Stimulated activated CD4-positive, alpha-beta T cell treated with anti-CD3 and anti-CD28 coated beads, TNF-alpha, amount 100 ng/mL, for 48 hours (primary cell): ENCODE measurements at places on chromosomes 1 and 21.

DNA sequence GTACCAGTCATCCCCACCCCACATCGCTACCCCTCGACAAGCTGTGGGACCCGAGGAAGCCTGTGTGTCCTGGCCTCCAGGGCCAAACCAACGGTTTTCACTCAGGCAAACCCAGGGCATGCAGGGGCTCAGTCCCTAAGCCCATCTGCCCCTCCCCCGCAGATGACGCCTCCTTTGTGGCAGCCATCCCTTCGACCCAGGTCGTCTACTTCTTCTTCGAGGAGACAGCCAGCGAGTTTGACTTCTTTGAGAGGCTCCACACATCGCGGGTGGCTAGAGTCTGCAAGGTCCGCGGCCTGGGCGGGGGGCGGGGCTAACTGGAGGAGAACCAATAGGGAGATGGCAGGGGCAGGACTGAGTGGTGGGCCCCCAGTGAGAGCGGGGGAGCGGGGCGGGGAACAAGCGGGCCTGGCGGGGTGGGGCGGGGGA lies 7.4 kb downstream of the SEMA4A start:
- peak; percentile 85 for DNase-seq

DNA sequence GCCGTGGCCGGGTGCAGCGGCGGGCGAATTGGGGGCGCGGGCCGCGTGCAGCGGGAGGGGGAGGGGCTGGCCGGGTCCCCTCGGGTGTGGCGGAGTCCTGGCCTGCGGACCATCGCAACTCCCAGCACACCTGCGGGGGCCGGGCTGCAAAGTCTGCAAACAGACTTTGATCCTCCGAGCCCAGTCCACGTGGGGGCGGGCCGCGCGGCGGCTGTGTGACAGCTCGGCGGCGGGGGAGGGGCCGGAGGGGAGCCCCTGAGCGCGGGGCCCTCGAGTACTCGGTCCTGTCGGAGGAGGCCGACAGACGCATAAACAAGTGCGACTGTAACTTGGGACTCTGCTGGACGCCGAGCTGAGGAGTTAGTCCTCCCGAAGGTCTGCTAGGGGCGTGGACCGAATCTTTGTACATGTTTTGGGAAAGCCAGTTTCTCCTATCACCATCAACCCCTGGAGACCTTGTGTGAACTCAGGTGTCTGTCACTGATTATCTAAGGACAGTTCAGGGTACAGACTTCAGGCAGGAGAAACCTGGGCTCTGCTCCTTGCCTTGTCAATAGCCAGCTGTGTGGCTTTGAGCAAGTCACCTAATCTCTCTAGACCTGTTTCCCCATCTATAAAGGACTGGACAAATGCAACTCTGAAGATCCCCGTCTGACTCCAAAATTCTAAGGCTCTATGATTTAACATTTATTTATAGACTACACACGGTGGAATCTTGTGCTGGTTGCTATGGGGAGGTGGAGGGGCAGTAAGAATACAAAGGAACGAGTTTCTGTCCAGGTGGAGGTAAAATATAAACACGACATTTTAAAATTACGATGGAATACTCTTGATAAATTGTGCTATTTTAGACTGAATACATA lies 710 bp upstream of the SLC30A1 start:
- no peak for DNase-seq

DNA sequence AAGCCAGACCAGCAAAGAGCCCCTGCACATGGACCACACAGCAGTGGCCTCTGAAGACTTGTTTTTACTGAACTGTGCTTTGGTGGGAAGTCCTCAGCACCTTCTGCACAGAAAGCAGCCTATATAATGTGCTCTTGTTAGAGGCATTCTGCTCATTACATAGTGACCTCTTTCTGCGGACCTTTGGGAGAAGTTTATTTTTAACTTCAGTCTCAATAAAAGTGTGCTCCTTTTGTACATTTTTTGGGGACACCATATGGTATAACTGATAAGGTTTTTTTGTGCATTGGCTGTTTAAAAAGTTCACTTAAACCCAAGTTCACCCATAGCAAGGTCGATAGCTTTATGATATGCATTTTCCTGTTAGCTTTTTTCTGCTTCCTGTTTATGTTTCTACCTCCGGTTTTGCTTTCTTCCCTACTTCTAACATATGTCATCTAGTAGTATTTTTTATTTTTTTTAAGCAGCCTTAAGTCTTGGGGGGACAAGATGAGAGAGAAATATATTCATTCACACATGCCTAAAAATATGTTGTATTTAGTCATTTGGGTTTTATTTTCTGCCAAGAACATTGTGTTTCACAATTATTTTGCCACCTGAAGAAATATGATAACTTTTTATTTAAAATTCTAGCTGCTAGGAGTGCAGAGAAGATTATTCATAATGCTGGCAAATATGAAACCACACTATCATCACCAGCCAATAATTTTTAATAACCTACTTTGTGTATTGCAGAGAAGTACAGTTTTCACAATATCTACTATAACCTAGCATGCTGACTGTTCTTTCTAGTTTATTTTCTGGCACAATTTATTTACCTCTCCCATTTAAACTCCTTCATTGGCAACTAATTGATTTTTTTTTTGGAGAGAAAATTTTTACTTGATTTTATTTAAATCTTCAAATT lies 22.9 kb upstream of the SLC19A2 start:
- DNase-seq = no peak

DNA sequence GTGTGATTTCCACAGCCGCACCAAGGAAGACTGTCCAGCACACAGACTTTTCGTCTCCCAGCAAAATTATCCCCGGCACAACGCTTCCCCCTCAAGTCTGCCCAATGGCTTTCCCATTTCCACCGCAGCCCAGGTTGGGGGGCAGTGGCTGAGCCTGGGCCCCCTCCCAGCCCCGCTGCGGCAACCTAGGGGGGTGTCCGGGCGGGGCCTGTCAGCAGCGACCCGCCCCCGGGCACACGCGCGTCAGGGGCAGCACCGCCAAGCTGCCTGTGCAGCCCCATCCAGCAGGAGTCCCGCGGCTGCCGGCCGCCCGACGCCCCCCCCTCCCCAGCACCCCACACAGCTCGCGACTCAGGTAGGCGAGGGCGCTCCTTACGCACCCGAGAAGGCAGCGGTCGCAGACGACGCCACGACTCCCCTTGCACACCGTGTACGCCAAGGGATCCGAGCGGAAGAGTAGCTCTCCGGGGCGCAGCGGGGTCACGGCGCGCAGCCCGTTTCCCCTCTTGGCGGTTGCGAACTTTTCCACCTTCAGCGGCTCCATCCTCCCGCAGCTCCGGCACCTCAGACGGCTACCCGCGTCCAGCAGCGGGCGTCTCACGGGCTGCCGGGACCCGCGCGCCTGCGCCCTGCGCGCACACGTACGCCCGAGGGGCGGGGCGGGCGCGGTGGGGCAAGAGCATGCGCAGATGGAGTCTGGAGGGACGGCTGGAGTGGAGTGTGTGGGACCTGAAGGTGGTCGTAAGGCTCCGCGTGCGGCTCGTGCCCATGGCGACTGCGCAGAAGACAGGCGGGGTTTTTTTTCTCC lies at the start of gene SMYD3:
TSS of gene SMYD3 (minus strand) at position 606 of the 808 bp plus-strand sequence.
- peak; percentile 48 for DNase-seq

GRCh38 chr1:193408782-193409293 lies 222.4 kb upstream of the B3GALT2 start:
- no peak for DNase-seq

DNA sequence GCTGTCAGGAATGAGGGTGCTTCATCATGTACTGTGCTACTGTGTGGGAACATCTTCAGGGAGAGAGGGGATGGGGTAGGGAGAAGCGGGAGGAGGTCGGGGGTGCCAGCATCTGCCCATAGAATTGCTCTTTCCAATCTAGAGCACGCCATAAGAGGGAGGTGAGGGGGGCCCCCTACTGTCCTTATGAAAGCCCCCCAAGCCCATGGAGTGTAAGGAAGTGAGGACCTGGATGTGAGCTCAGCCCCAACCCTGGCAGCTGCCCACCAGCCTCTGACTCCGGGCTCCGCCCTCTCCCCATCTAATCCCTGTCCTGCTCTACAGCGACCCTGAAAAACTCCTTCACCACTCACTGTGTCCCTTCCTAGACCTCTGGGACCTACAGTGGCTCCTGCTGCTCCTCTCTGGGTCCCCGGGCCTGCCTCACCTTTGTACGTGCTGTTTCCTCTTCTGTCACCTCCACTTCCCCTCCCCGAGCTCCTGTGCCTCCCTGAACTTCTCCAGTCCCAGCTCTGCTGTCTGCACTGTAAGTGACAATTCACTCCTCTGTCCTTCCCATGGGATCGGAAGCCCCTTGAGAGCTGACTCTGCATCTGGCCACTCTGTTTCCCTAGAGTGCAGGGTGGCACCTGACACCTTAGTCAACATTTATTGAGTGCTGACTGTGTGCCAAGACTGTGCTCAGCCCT lies 269.4 kb downstream of the PTPRU start:
- no peak for DNase-seq

GRCh38 chr21:34827445-34828235 lies 158.8 kb downstream of the CLIC6 start:
- no peak for DNase-seq

DNA sequence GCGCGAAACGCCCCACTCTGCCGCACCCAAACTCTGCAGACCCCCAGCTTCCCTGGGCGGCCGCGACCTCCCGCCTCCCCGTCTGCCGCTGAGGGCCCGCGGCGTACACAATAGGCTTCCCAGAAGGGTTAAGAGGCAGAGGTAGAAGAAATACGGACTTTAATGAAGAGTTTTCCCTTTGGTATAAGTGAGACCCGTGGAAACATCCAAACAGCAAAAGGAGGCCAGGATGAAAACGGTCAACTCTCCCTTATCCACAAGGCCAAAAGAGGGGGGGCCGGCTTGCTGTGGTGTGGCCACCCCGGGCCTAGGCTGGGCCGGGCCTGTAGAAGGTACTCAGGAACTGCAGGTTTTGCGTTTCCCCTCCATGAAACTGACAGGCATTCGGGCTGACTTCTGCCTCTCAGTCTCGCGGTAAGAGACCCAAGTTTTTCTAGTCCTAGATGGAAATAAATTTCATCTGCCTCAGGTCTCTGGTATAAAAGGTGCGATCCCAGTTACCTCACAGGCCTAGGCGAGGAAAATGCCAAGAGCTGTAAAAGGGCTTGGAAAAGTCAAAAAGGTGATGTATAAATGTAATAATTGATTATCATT lies 671 bp upstream of the PYGO2 start:
- DNase-seq = no peak

- DNase-seq = no peak
Measured at GRCh38 chr21:44590311-44590721, 2.0 kb downstream of the KRTAP10-6 start.

DNA sequence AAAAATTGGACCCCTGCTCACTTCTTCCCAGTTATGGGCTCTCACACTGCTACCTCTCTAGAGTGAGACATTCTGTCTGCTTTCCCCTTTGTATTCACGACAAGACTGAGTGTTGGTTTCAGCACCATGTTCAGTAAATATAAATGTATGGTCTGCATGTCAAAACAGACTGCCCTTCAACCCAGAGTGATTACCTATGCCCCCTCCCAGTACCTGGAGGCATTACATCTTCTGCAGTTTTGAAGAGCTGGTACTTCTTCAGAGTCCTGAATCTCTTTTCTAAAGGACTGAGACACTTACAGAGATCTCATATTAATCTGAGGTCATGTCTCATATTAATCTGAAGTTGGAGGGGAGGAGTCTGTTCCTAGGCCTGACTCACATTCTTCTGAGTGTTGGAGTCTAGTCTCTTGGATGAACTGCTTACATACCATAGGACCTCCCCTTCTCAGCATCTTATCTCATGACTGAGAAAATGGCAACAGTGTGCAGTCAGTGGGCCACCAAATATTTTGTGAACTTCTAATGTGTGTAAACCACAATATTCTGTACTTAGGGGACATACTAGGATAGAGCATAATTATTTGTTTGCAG lies 80.3 kb downstream of the RGL1 start:
- DNase-seq = no peak

GRCh38 chr1:7151978-7152377 lies 366.7 kb downstream of the CAMTA1 start:
- DNase-seq = no peak

DNA sequence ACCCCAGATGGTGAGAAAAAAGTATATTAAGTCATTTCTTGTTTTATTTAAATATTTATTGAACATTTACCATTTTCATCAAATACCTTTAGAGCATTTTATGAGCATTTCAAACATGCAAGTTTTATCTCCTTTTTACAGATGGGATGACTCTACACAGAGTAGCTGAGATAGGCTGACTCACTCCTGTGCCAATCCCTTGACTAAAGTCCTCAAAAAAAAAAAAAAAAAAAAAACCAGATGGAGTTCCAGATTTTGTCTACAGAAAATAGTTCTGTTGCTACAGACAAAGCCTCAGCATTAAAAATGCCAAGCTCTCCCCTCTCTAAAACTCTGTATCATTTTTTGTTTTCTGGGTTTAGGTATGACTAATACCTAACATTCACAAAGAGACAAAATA lies 303.0 kb upstream of the PLD5 start:
- no peak for DNase-seq

GRCh38 chr1:114033216-114033706 lies 54.0 kb downstream of the OLFML3 start:
- no peak for DNase-seq

GRCh38 chr1:233665575-233666270 lies 51.8 kb downstream of the KCNK1 start:
- no peak for DNase-seq

DNA sequence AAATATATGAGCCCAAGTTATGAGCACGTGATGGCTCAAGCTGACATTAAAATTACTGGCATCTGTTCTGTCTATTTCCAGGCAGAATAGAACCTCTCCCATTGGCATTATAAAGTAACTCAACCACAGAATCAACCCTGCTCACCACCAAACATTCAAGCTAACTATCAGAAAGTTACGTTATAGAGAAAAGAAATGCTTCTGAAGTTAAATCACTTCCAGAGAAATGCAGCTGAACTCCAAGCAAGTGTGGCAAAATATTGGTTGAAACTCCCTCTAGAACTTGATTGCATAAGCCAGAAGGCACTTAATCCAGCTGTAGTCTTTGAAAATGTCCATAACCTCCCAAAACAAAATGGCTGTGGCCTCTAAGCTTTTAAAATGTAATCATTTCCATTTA lies 36.2 kb upstream of the UBE2U start:
- DNase-seq = no peak
